ENCODE measurements at places on chromosomes 7 and 10.

- DNase-seq, result no peak
Measured at GRCh38 chr10:124206616-124207015, 113.2 kb upstream of the CHST15 start.

DNA sequence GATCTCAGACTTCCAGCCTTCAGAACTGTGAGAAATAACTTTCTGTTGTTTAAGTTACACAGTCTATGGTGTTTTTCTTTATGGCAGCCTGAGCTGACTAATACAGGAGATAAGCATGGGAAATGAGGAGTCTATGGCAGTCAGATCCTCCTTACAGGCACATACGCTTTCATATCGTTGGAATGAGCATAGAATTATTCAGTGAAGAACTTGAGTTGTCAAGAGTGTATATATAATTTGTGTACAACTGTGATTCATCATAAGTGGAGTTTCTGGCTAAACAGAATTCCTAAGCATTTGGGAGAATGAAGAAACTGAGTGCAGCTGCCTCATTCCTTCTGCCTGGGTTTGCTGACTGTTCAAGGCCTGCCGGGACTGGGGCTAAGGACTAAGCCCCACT is 516.7 kb downstream of the ADRA2A start:
- no peak for DNase-seq

DNA sequence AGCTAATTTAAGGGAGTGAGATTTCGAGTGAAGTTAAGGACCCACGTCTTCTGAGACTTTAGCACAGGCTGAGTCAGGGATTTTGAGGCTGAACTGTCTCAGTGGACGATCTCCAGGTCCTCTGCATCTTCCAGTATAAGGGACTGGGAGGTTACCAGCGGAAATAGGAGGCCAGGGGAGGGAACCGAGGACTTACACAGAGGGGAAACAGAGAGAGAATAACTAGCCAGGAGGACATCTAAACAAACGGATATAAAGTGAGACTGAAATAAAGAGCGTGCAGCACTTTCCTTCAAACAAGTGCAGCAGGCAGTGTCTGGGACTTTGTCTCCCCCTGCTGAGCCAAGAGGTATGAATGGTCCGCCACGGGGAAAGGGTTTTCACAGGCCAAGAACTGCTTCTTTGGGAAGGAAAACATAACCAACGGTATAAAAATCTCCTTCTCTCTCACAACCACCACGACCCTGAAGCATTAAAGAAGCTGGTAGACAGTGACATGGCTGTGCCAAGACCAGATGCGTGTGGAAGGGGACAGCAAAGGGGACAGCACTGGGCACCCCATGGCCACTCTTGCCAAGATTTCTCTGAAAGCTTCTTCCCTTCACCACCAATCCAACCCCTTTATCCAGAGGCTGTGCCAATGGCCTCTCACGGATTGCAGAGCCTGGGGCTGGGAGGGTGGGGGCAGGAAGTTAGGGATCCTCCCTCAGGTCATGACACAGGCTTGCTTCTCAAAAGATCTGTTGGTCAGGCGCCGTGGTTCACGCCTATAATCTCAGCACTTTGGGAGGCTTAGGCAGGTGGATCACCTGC is 72.0 kb downstream of the SLC37A3 start:
- peak; percentile 75 for DNase-seq

DNA sequence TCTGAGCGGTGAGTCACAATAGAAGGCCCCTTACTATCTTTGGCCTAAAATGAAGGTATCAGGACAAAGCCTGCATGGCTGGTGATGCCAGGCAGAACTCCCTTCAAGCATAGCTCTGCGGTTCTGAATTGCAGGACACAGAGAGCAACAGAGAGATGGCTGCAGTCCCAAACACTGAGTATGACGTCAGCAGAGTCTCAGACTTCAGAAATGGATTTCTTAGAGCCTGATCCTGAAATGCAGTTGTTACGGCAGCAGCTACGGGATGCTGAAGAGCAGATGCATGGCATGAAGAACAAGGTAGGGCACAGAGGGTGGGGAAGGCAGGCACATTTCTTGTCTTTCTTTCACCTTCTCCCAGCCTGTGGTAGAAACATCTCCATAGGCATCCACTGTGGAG is 13.5 kb downstream of the CCDC136 start:
- no peak for DNase-seq

- DNase-seq, result no peak
Measured at GRCh38 chr10:61784354-61785133, 117.0 kb upstream of the ARID5B start.

DNA sequence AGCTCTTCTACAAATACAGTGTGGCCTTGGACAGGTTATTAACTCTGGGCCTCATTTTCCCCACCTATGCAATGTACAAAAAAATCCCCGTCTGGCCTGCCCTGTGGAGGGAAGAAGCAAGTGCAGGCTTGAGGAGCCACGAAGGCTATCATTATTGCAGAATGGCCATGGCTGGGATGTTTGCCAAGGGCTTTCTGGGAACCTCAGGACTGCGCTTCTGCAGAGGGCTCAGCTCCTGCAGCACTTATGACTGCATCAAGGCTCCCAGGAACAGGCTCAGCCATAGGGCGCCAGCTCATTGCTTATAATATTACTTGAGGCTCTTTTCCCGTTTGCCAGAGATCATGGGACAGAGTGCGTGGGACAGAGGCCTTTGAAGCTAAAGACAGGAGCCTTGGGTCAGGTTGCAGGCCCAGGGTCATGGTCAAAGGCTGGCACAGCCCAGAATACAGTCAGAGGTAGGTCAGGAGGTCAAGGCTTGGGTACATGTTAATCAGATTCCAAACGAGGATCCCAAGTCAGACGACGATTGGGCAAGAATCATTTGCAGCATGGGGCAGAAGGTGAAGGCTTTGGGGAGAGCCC is 20.6 kb upstream of the C10orf105 start:
- no peak for DNase-seq

GRCh38 chr7:126529254-126529653 is 723.5 kb downstream of the GRM8 start:
- no peak for DNase-seq

- DNase-seq, result no peak
Measured at GRCh38 chr7:132865366-132866143, 216.3 kb downstream of the CHCHD3 start.

DNA sequence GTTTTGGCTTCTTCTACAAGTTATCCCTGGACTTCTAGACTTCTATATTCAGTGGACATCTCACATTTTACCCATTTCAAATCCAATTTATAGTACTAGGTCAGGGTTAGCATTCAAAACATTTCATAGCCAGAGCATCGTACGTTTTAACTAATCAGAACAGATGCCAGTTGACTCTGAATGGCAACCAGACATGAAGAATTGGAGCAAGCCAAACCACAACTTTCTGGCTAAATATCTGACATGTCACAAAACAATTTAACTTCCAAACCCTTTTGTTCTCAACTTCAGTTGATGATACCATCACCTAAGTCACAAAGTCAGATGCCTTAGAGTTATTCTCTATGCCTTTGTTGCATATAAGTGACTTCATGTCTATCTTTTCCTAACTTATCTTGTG is 1105.7 kb downstream of the XPNPEP1 start:
- no peak for DNase-seq

- no peak for DNase-seq
Measured at GRCh38 chr10:110504111-110504735, 6.5 kb downstream of the DUSP5 start.

DNA sequence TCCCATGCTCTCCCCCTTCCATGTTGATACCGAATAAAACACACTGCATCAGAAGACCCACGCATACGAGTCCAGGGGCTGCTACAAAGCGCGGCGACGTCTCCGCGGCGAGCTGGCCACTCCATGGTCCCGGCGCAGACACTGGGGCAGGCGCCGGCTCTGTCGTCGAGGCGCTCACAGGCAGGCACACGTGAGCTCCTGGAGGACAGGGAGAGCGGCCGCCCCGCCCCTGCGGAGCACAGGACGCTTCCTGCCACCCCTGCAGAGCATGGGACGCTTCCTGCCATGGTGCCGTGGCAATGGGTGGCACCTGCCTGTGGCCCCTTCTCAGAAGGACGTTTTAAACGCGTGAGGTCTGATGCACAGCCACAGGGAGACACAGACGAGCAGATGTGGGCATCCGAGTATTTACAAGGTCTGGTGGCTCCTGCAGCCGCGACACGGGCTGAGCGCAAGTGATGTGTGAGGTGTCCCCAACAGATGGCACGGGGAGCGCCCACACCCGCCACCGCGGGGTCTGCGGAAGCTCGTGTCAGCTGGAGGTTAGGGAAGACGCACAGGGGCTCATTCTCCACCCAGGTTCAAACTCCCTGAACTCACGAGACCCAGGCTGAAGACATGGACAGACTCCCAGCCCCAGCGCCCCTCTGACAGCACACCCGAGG is 21.4 kb upstream of the GPR146 start:
- no peak for DNase-seq

GRCh38 chr10:107264742-107265141 is 100.2 kb upstream of the SORCS1 start:
- no peak for DNase-seq

DNA sequence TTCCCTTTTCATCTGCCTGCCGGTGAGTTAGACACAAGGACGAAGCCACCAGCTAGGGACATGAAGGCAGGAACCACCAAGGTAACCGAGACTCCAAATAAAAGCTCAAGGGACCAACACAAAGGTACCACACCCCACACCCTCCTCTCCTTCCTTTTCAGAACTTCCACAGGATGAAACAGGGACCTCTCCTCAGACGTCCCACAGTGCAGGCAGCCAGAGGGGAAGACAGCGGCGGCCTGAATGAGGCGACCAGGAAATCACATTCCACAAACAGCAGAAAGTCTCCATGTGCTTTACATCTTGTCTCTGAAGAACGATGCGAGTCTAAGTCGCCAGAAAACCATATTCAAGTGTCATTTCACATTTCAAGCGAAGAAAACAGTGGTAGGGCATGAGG is 97.8 kb downstream of the DIP2C start:
- DNase-seq, result peak; percentile 13

GRCh38 chr7:107972941-107973376 is 30.0 kb downstream of the LAMB1 start:
- no peak for DNase-seq

All from dorsolateral prefrontal cortex (tissue), 122 donors.